ENCODE measurements at places on chromosomes 6 and 20. TPM values are rescaled to one million over a fixed set of nuclear protein-coding genes. Genes with fewer than 3 reads are reported as not detected.

UST gene
- 0.49 TPM for total RNA-seq

OPRM1 gene
- not detected for total RNA-seq

CST1 gene
- not detected for total RNA-seq

CYP24A1 gene
- not detected for total RNA-seq

POPDC3 gene
- total RNA-seq = not detected

All from activated T-helper 1 cell treated with anti-CD3 and anti-CD28 coated beads, Interleukin-12 subunit alpha, Interleukin-12 subunit beta, Interleukin-2, Interleukin-4 antibody, amounts not matched to agents 30 ng/mL and 10 ng/mL and 1 ng/mL, durations not matched to agents 14 hours and 24 hours and 36 hours (primary cell).